ENCODE measurements at places on chromosomes 5 and 9. TPM values are rescaled to one million over a fixed set of nuclear protein-coding genes. Genes with fewer than 3 reads are reported as not detected.

CDK5RAP2 gene
- polyA plus RNA-seq: 39.9 TPM

GAS1 gene
- not detected for polyA plus RNA-seq

GARIN3 gene
- polyA plus RNA-seq: not detected

ENG gene
- polyA plus RNA-seq: 4.5 TPM

- H3K4me1 ChIP-seq: no peaks in the 10 kb centered on the region
- no peaks in the 10 kb centered on the region for H3K36me3 ChIP-seq
- H3K27ac ChIP-seq: no peak overlapping the region
- H3K27me3 ChIP-seq: no peaks in the 10 kb centered on the region
These were observed 74.9 kb downstream of the ZNF618 start for GRCh38 chr9:113951032-113951372.

DNA sequence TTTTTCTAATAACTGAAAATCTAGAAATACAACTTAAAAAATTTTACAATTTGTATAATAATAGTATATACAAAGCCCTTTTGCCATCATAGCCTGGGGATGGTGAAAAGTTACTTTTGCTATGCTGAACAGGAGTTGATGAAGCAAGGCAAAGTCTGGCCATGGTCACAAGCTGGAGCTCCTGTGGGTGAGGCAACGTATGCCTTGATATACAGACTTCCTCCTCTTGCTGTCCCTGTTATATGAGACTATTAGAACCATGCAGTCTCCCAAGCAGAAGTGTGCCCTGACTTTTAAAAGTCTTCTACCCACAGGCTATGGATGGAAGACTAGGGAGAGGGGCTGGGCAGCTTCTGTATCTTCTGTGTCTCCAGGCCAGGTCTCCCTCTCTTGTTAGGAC is 15.7 kb downstream of the FAM151B start:
- no peak overlapping the region for H3K4me3 ChIP-seq
- no peak overlapping the region for H3K27ac ChIP-seq
- no peak for DNase-seq
- H3K27me3 ChIP-seq: no peaks in the 10 kb centered on the region
- H3K4me1 ChIP-seq: no peaks in the 10 kb centered on the region

DNA sequence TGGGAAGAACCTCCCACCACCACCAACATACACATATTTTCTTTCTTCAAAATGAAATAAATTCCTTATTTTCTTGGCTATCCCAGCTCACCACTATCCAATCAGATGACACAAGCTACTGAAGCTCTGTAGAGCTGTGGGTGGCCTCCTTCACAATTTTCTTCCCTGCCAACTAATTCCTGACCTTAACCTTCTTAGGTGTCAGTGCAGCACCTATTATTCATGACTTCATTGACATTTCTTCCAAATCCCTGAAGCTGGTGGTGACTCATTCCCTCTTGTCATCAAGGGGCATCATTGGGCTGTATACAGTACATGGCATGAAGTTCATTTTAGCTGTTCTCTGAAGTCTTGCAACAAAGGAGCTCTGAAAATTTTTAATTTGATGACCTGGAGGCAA is 42.0 kb upstream of the ADRA1B start:
- no peak overlapping the region for H3K4me3 ChIP-seq
- H3K27me3 ChIP-seq: no peaks in the 10 kb centered on the region
- DNase-seq: no peak

GRCh38 chr9:100131216-100131615 is 32.2 kb downstream of the INVS start:
- no peaks in the 10 kb centered on the region for H3K36me3 ChIP-seq
- H3K4me3 ChIP-seq: no peak overlapping the region
- no peak overlapping the region for H3K27ac ChIP-seq

DNA sequence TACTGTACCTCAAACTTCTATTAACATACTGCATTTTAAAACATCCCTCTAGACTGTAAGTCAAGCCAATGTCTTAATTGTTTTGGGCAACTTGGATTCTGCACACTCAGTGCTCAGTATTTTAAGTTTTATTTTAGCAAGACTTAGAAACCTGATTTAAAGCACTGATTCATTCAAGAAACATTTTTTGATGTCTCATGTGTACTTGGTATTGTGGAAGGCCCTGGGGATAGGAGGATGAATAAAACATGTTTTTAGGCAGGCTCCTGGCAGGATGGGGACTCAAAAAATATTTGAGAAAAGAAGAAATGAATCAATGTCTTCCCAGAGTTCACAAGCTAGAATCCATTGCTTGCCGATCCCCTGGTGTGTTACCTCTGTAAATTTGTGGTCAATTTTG is 334.0 kb upstream of the PUM3 start:
- no peaks in the 10 kb centered on the region for H3K27me3 ChIP-seq
- no peak for DNase-seq
- no peaks in the 10 kb centered on the region for H3K4me1 ChIP-seq
- H3K4me3 ChIP-seq: no peak overlapping the region
- H3K27ac ChIP-seq: no peak overlapping the region
- H3K36me3 ChIP-seq: no peaks in the 10 kb centered on the region

- no peaks in the 10 kb centered on the region for H3K27me3 ChIP-seq
- H3K4me3 ChIP-seq: no peak overlapping the region
- DNase-seq: no peak
- H3K36me3 ChIP-seq: no peaks in the 10 kb centered on the region
- no peaks in the 10 kb centered on the region for H3K4me1 ChIP-seq
- no peak overlapping the region for H3K27ac ChIP-seq
These were observed 1.8 kb downstream of the CTXN3 start for GRCh38 chr5:127650649-127651048.

GRCh38 chr9:137161558-137162486 is 8.0 kb downstream of the LRRC26 start:
- no peak overlapping the region for H3K27ac ChIP-seq
- DNase-seq: no peak
- H3K27me3 ChIP-seq: peaks cover 8% of the 10 kb centered on the region

Measured in naive thymus-derived CD4-positive, alpha-beta T cell (primary cell).